ENCODE measurements at places on chromosomes 4 and X. TPM values are rescaled to one million over a fixed set of nuclear protein-coding genes. Genes with fewer than 3 reads are reported as not detected.

PF4V1 gene
- not detected for total RNA-seq

GAB3 gene
- total RNA-seq = 16.9 TPM

DDX53 gene
- total RNA-seq = not detected

MAOA gene
- total RNA-seq = 111 TPM

TEX11 gene
- total RNA-seq = not detected

NUDT11 gene
- 0.75 TPM for total RNA-seq

GRCh38 chr4:92477298-92477697 lies 173.5 kb downstream of the GRID2 start:
- DNase-seq = no peak

- no peak for DNase-seq
Observed at GRCh38 chrX:65551489-65552339, 17.1 kb upstream of the LAS1L start.

GRCh38 chr4:151953312-151953711 lies 192.5 kb upstream of the GATB start:
- DNase-seq = no peak

GRCh38 chr4:100590325-100590724 lies 72.5 kb upstream of the EMCN start:
- DNase-seq = no peak

DNA sequence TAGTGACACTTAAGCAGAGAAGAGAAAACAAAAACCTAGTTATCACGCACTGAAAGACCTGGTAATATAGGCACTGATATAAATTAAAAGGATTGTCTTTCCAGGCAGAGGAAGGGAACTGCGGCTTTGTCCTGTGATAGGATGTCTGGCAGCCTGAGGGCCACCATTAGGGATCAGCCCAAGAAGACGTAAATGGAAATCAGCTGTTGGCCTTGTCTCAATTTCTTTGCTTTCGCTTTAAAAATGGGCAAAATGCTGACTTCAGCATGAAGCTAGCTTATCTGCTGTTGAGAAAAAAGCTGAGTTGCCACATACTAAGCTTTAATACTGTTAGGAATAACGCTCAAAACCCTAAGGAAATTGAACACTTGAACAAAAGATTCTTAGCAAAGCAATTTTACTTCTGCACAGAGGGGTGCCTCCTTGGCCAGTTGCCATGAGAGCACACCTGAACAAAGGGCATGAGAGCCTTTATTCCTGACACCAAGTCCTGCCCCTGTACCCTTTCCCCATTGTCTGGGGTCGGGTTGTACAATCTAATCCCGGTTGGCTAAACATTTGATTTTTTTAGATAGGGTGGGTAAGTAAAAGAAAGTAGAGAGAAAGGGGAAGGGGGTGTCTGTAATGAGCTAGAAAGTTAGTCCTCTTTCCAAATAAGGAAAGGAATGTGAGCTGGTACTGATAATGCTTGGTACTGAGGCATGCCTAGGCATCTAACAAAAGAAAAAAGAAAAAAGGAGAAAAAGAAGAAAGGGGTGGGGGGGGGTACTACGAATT lies 85.1 kb upstream of the UCP1 start:
- DNase-seq = no peak

Measured in right atrium auricular region (tissue), 2 donors.